ENCODE measurements at places on chromosomes 7 and 10.

DNA sequence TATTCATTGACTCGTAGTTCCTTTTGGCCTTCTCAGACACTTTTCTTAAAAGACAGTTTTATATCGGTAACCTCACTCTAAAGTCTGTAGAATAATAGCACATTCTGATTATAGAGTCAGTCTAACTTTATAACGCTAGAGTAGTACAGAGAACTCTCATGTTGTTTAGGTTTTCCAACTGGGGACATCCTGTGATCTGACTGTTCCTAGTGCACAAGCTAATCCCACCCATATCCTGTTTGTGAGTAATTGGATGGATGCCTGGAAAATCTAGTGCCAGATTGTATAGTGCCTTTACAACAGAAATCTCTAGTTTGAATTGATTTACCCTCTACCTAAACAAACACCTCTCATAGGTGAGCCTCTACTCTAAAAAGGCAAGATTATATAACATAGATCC lies 107.4 kb downstream of the ZEB1 start:
- DNase-seq, result no peak

GRCh38 chr10:21978191-21978862 lies 25.2 kb downstream of the DNAJC1 start:
- no peak for DNase-seq

GRCh38 chr10:60235001-60235400 lies 154.7 kb downstream of the ANK3 start:
- DNase-seq, result no peak

DNA sequence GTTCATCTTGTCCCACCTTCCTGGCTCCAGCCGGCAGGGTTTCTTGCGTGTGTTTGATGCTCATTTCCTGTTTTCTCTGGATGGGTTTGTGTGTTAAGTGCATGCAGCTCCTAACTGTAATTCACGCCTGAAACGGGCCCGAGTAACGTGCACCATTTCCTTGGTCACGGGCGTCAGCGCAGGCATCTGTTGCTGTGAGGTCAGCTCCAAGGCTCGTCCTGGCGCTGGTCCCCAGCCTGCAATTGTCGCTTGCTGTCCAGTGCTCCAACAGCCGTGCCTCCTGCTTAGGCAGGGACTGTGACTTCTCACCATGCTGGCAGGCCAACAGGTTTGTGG lies 201.1 kb downstream of the GLRX3 start:
- no peak for DNase-seq

DNA sequence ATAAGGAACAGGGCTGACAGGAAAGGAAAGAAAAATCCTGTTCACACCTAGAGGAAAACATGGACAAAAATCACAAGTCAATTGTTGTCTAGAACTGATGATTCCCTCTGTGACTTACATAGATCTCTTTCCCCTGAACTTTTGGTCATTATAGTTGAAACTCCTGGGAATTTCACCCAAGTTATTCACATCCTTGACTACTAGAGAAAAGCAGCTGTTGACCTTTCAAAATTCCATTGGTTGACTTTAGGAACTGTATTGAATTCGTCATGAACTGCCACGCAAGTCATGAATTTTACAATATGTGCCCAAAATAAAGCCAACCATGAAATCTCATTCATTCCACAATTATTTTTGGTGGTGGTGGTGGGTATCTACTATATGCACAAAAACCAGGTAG lies 104.3 kb downstream of the UBE2H start:
- no peak for DNase-seq

- DNase-seq, result no peak
Observed at GRCh38 chr10:28947171-28947570, 269.9 kb downstream of the BAMBI start.

GRCh38 chr7:107813524-107813923 lies 10.5 kb upstream of the SLC26A3 start:
- DNase-seq, result peak; percentile 6
